ENCODE measurements at places on chromosomes 3 and 15.

GRCh38 chr3:119924111-119925094 is 142.5 kb downstream of the NR1I2 start:
- DNase-seq = no peak

DNA sequence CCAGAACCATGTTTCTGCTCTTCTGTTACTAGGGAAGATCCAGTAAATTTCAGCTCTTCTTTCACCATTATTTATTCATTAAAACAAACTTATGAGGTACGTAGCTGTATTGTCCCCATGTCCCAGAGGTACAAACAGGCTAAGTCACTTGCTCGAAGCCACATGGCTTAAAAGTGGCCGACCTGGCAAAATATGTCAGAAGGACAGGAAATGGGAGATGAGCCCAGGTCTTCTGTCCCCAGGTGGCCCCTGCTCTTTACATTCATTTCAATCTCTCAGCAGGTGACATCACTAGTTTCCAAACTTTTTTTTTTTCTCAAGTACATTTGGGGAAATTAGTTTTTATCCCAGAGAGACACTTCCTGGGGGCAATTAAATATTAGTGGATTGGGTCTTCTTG is 34.1 kb upstream of the LPP start:
- no peak for DNase-seq

DNA sequence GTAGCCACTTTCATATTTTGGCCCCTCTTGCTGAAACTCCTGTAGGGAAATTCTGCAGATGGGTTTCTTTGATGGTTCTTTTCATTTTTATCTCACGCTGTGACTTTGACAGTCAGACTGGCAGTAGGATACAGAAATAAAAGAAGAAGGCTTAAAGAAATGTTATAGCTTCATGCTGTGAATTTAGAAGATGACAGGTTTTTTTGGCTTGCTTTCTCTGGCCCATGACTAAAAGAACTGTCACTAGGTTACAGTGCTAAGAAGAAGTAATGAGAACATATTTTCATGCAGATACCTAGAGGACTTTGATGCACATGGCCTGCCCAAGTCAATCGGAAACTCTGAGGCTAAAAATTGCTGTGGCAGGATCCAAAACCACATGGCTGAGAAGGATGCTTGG is 334.5 kb downstream of the EPHA6 start:
- no peak for DNase-seq

- no peak for DNase-seq
Measured at GRCh38 chr3:26704736-26705135, 82.2 kb downstream of the LRRC3B start.

- DNase-seq = peak; percentile 53
Measured at GRCh38 chr3:158918008-158918407, 116.2 kb downstream of the MFSD1 start.

DNA sequence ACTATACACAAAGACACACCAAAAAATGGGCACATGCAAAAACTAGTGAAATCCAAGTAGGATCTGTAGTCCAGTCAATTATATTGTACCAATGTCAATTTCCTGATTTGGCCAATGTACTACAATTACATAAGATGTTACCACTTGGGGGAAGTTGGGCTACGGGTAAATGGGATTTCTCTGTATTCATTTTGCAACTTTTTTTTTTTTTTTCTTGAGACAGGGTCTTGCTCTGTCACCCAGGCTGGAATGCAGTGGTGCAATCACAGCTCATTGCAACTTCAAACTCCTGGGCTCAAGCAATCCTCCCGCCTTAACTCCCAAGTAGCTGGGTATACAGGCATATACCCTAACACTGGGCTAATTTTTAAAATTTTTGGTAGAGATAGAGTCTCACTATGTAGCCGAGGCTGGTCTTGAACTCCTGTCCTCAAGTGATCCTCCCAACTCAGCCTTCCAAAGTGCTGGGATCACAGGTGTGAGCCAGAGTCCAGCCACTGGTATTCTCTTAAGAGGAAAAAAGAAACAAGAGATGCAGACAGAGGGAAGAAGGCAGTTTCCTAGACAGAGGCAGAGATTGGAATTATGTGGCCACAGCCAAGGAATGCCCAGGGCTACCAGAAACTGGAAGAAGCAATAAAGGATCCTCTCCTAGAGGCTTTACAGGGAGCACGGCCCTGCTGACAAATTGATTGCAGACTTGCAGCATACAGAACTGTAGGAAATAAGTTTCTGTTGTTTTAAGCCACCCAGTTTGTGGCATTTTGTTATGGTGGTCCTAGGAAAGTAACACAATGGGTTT is 33.3 kb downstream of the TFDP2 start:
- DNase-seq = no peak

DNA sequence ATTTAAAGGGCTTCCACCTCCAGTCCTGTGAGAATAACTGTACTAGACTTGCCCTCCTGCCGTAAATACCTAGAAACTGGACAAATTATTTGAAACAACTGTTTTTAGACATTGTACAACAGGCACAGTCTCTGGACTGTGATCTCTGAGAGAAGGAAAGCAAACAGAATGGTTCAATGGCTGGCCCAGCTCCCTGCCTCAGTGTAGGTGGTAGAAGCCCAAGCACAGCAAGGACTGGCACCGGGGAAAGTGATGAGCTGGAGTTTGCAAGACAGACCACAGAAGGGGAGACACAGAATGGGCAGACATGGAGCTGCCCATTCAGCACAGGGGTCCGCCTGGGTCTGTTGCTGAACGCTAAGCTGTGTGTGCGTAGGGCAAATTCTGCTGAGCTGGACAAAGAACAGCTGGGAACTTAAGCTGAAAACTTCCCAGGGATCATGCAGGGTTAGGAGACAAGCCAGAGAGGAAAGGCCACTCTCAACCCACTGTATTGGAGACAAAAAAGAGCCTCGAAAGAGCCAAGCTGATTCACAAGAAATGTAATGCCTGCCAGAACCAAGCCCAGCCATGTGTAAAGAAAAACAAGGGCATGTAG is 52.6 kb upstream of the SEC61A1 start:
- no peak for DNase-seq

GRCh38 chr3:61669203-61669602 is 107.8 kb downstream of the PTPRG start:
- no peak for DNase-seq

GRCh38 chr3:127699416-127700300 is 26.9 kb downstream of the ABTB1 start:
- peak; percentile 56 for DNase-seq

DNA sequence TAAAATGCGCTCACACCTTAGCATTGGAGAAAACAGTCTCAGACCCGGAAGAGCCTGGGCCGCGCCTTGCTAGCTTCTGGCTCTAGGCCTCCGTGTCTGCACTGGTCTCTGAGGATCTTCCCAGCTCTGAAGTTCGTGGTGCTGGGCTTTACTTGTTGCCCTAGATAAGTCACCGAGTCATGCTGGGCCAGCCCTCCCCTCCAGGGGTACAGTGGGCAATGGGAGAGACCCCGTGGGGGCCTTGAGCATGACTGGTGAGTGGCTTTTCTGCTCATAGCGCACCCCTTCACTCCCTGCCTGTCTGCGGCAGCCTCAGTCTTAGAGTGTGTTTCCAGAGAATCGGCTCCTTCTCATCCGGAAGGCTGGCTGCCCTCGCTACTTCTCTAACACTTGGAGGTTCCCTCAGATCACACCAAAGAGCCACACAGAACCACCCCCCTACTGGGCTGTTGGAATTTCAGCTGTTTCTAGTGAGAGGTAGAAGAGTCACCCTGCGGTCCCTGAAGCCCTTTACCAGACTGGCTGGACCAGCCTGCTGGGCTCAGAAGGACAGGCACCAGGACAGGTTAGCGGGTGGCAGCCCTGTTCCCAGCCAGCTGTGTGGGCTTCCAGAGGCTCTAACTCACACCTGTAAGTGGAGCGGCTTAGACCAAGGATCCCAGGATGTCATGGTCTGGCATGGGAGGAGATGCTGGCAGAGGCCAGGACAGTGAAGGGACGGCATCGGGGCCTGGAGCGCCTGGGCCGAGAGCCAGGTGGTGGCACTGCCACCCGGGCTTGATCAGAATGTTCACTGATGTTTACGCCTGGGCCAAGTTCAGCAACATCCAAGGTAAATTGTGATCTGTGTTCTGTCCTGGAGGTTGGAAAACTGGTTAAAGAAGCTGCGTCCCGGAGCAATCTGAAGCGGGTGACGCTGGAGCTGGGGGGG is 17.9 kb downstream of the ALDH1A3 start:
- DNase-seq = no peak

DNA sequence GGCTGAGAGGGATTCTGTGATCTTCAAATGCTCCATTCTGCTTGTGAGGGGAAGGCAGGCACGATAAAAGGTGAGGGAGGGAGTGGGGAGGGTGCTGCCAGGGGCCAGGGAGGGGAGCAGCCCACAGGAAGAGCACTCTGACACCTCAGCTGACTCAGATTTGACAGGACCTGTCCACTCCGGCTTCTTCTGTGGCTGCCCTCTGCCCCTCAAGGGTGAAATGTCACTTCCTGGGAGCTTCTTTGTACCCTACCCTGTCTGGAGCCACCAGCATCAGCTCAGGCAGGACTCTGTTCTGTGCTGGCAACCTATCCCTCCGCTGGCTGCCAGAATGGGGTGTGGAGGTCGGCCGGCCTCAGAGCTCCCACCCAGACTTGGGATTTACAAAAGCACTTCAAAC is 114.0 kb upstream of the HACD2 start:
- no peak for DNase-seq

GRCh38 chr3:132596816-132597433 is at the start of gene ACKR4:
ACKR4 (plus strand) TSS chr3:132597270; CDS start chr3:132600398, 3,128 bp downstream.
- DNase-seq = no peak

GRCh38 chr3:40939741-40940130 is 259.6 kb upstream of the CTNNB1 start:
- DNase-seq = no peak

DNA sequence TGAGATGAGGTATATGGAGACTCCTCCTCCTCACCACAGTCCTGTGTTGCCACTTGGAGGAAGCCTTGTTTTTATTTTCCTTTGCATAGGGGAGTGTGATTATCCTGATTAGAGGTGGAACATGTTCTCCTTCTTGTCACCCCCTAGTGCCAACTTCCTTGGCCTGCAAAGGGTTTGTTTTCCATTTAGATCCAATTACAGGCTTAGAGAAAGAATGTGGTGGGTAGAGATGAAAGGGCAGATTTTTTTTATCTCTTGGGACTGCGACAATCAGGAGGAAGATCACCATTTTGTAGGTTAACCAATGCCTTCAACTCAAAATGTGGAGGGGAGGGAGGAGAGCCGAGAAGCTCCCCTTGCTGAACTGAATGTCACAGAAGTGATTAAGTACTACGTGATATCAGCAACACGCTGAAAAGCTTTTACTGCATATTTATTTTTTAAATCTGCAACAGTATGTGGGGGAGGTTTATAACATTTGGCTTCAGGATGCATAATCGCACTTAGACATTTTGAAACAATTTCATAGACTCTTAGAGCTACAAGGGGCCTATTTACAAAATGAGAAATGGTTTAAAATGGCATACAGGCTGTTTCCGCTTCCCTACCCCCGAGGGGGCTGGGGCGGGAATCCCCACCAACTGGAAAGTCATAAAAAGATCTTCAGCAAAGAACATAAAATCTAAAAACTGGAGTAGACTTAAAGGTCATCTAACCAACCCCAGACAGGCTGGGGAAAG is 2.4 kb downstream of the LMCD1 start:
- DNase-seq = no peak

DNA sequence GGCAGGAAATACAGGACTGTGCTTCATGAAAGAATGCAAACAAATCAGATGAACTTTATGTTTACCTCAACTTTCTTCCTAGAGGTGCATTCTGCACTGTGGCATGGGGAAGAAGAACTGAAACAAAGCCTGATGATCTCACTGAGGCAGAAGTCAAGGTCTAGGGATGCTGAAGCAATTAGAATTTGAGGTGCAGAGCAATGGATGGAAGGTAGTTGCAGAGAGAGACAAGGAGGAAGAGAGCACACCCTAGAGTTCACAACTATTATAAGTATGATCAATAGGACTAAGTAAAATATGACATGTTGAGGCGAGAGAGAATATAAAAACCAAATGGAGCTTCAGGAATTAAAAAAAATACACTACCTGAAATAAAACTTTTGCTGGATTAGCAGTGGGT is 420.1 kb downstream of the EDEM1 start:
- no peak for DNase-seq

DNA sequence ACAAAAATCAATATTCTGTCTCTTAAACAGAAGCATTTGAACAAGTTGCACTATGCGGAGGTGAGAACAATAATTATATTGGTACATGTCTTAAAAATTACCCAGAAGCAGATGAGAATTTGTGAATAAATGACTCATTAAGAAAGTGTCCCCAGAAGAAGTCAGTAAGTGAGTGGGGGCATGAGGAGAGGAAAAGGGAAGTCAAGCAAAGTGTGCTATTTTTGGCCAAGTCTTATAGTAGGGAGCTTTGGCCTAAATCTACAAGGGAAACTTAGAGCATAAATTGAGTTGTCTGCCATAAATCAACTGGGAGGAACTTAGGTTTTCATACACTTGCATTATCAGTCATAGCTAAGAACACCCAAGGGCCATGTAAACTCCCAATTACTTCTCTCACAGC is 86.9 kb upstream of the SATB1 start:
- no peak for DNase-seq

- DNase-seq = no peak
Measured at GRCh38 chr15:51319539-51319938, 18.9 kb downstream of the CYP19A1 start.

All from MG63 (cell line).